ENCODE measurements at places on chromosomes 3 and 15. TPM values are rescaled to one million over a fixed set of nuclear protein-coding genes. Genes with fewer than 3 reads are reported as not detected.

PTH1R gene
- total RNA-seq, result 1.6 TPM

ZNF385D gene
- 6.6 TPM for total RNA-seq

CATSPER2 gene
- 0.58 TPM for total RNA-seq

SHF gene
- total RNA-seq, result 7.8 TPM

SLC15A2 gene
- under 0.01 TPM for total RNA-seq

USP3 gene
- 25.9 TPM for total RNA-seq

ASB7 gene
- 7.8 TPM for total RNA-seq

GOLGA8G gene
- not detected for total RNA-seq

NAALADL2 gene
- 0.86 TPM for total RNA-seq

CFAP20DC gene
- 6.9 TPM for total RNA-seq

RARB gene
- 37.2 TPM for total RNA-seq

PCLAF gene
- 62.9 TPM for total RNA-seq

PIK3CA gene
- total RNA-seq, result 11.8 TPM

SPTSSB gene
- not detected for total RNA-seq

CYP1A1 gene
- total RNA-seq, result not detected

IL5RA gene
- not detected for total RNA-seq

CACNA2D2 gene
- total RNA-seq, result not detected

PLSCR5 gene
- total RNA-seq, result not detected

MFN1 gene
- total RNA-seq, result 38.9 TPM

LMCD1 gene
- 121 TPM for total RNA-seq

GOLGA8H gene
- total RNA-seq, result 0.18 TPM

FBXO40 gene
- not detected for total RNA-seq

SLC38A3 gene
- not detected for total RNA-seq

HCN4 gene
- total RNA-seq, result not detected

SLC2A2 gene
- total RNA-seq, result not detected

PARP15 gene
- not detected for total RNA-seq

CCR1 gene
- total RNA-seq, result 0.29 TPM

DTX3L gene
- total RNA-seq, result 15.4 TPM

RASGRP1 gene
- 1.2 TPM for total RNA-seq

GOLGA8T gene
- total RNA-seq, result not detected

MAP6D1 gene
- total RNA-seq, result 10.4 TPM

GOLGA8A gene
- 0.29 TPM for total RNA-seq

AHSG gene
- total RNA-seq, result not detected

PP2D1 gene
- total RNA-seq, result not detected

SRPRB gene
- total RNA-seq, result 78.5 TPM

ZNF774 gene
- 0.18 TPM for total RNA-seq

SKIC8 gene
- 111 TPM for total RNA-seq

BAHD1 gene
- 9.4 TPM for total RNA-seq

MED12L gene
- total RNA-seq, result 0.29 TPM

USP8 gene
- total RNA-seq, result 40.4 TPM

TYRO3 gene
- 12.7 TPM for total RNA-seq

TMEM212 gene
- total RNA-seq, result not detected

SNAP23 gene
- total RNA-seq, result 58.0 TPM

MYRIP gene
- not detected for total RNA-seq

FBXW12 gene
- not detected for total RNA-seq

ACKR2 gene
- under 0.01 TPM for total RNA-seq

RBP2 gene
- not detected for total RNA-seq

INKA1 gene
- total RNA-seq, result 2.5 TPM
